ENCODE measurements at places on chromosomes 4 and X. TPM values are rescaled to one million over a fixed set of nuclear protein-coding genes. Genes with fewer than 3 reads are reported as not detected.

Gene PALLD
- 441 TPM for total RNA-seq

Gene SULT1B1
- total RNA-seq: 1.2 TPM

Gene FIP1L1
- total RNA-seq: 121 TPM

Gene BBS12
- total RNA-seq: 5.8 TPM

Gene C4orf50
- total RNA-seq: 0.32 TPM
